ENCODE measurements at places on chromosomes 7 and 10.

DNA sequence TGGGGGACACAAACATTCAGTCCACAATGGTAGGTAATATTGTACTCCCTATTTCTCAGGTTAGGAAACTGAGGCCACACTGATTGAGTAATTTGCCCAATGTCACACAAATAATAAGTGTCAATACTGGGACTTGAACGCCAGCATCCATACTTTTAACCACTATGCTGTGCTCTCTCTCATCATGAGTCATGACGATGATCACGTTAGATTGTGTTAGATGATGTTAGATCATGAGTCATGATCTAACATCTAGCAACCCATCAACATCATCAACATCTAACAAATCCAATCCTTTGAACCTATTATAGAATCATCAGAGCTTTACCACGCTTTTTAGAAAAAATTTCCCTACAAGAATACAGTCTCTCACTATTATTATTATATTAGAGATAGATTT lies 28.1 kb upstream of the HERPUD2 start:
- no peak for DNase-seq

- peak; percentile 62 for DNase-seq
These were observed 187.9 kb downstream of the DIP2C start for GRCh38 chr10:501596-501995.

GRCh38 chr10:87760195-87760905 lies 57.7 kb downstream of the ATAD1 start:
- no peak for DNase-seq

DNA sequence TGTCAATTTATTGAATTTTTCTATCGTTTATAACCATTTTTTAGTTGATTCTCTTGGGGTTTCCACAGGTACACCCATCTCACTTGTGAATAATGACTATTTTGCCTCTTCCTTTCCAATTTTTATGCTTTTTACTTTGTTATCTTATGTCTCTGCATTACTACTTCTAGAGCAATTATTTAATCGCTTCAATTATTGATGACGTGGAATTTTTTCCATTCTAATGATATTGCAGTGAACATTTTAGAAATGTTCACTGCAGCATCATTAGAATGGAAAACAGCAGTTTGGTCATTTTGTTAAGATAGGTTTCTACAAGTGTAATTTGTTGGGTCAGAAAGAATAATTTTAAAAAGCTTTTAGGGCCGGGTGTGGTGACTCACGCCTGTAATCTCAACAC lies 27.1 kb downstream of the FZD1 start:
- no peak for DNase-seq

DNA sequence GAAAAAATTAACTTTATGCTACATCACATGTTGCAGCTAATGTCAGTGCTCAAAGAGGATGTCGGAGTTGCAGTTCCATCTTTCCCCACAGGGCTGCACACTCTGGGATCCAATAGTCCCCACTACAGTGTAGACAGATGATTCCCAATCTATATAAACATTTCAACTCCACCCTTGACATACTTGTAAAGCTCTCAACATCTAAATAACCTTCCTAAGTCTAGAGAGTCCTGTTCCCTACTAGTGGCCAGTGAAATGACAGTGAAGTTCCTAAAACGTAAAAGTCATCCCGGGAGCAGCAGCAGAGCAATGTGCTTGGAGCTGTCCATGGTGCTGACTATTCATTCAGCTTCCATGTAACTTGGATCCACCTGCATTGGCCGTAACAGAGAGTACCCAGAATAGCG lies 145.1 kb downstream of the GRM8 start:
- DNase-seq: peak; percentile 88

DNA sequence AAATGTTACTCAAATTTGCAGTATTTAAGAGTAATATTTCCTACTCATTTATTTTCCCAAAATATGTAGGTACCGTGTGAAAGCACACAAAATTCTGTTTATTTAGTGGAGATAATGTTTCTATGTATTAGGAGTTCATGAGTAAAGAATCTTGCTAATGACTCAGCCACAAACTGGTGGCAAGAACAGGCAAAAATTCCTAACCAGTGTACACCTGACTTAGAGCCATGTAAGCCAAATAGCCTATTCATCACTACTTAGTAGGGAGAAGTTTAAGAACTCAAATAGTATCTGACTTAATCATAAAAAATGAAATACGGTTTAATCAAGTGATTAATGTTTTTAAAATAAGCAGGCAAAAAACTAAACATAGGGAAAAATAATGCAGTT lies 169.0 kb downstream of the SRPK2 start:
- peak; percentile 24 for DNase-seq

GRCh38 chr7:125847692-125848091 lies 918.1 kb upstream of the POT1 start:
- DNase-seq: no peak

- DNase-seq: no peak
These were observed 90.0 kb downstream of the CCDC71L start for GRCh38 chr7:106570948-106571418.

- peak; percentile 17 for DNase-seq
These were observed 59.7 kb upstream of the LAMB4 start for GRCh38 chr7:108189733-108190388.

GRCh38 chr7:18177815-18178660 lies 150.4 kb upstream of the PRPS1L1 start:
- peak; percentile 46 for DNase-seq

GRCh38 chr7:19754521-19755116 lies 18.8 kb downstream of the TMEM196 start:
- DNase-seq: no peak

- DNase-seq: no peak
These were observed 656.9 kb downstream of the CNTNAP2 start for GRCh38 chr7:146773506-146773905.
